Activated T-cell treated with anti-CD3 and anti-CD28 coated beads for 4 hours (primary cell): ENCODE measurements at places on chromosomes 16 and 17.
A peak's percentile ranks its signal among the peaks of the same experiment; 100 is the strongest.

DNA sequence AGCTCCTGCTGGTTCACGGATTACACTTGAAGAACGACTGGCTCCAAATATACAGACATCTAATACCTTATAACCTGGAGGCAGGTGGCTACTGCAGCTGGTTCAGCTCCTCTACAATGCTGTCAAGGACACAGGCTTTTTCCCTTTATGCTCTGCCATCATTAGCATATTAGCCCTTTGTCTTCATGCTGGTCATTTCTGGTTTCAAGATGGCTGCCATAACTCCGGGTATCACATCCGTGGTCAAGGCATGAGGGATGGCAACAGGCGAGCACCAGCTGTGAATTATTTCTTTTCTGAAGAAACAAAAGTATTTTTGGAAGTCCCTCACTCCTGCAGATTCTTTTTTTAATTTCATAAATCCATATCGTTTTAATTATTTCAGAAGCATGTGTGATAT, 124.3 kb upstream of the MED13 start:
- no peak for DNase-seq

DNA sequence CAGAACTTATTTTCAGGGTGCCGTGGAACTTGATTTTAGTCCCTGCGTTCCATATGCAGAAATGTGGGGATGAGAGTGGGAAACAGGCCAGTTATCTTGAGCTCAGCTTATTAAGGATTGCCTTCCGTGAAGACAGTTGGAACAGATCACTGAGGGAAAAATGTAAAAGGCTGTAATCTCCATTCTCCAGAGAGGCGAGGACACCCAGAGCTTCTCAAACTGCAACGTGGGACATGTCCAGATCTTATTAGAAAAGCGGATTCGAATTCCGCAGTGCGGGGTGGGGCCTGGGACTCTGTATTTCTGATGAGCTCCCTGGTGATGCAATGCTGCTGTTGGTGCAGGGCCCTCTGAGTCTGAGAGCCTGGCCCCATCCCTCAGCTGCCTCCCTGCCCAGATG, 185.6 kb upstream of the CIBAR2 start:
- DNase-seq, result no peak

- peak; percentile 52 for DNase-seq
These were observed at the start of gene STAT5A for GRCh38 chr17:42287977-42288802. STAT5A (plus strand) TSS chr17:42288498; CDS start chr17:42289412, 914 bp downstream.

GRCh38 chr17:2635241-2635640, 41.8 kb downstream of the PAFAH1B1 start:
- no peak for DNase-seq

- no peak for DNase-seq
These were observed 50.5 kb downstream of the IKZF3 start for GRCh38 chr17:39813631-39814030.
